Right atrium auricular region (tissue), 2 donors: ENCODE measurements at places on chromosomes 12 and 14. TPM values are rescaled to one million over a fixed set of nuclear protein-coding genes. Genes with fewer than 3 reads are reported as not detected.

Gene FITM1
- 74.3 TPM for total RNA-seq

Gene ASPG
- total RNA-seq = 78.5 TPM

Gene C12orf54
- not detected for total RNA-seq

Gene ACOT4
- 0.52 TPM for total RNA-seq

Gene CPNE6
- total RNA-seq = 0.24 TPM

Gene CCDC196
- total RNA-seq = not detected

Gene AP5M1
- 23.3 TPM for total RNA-seq

Gene MYRFL
- total RNA-seq = not detected

Gene BBOF1
- total RNA-seq = 3.3 TPM

Gene SLC4A8
- 0.28 TPM for total RNA-seq

Gene KLRG1
- total RNA-seq = 1.7 TPM

Gene ATXN7L3B
- 22.0 TPM for total RNA-seq

Gene PLD4
- 0.08 TPM for total RNA-seq

Gene ZNF84
- 10.1 TPM for total RNA-seq

DNA sequence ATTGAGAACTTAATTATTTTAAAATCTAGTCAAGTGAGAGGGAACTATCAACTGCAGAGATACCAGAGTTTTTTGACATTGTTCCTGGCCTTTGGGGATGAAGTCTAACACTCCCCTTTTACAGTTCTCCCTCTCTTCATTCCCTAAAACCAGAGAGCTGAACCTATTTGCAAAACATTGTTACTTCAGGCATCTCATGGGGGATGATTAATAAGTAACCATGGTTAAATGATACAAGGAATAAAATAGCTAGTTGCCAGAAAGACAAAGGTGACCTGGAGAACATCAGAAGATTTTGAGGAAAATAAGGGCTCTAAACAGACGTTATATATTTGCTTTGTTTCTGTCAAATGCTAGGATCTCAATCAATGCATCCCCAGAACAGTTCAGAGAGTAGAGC is 42.3 kb downstream of the PDE6H start:
- no peak for DNase-seq

DNA sequence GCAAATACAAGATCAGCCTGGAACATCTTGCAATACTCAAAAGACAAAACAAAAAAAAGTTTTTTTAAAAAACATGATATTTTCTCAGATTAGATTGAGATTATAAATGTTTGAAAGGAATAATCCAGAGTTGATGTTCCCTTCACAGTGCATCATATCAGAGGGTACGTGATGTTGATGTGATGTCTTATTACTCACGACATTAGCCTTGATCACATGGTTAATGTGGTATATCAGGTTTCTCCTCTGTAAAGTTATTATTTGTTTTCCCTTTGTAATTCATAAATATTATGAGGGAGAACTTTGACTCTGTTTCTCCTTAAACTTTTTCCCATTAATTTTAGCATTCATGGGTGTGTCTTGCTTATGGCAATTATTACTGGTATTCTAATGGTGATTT is 26.6 kb downstream of the LIMA1 start:
- no peak for DNase-seq

- no peak for DNase-seq
Observed at GRCh38 chr12:127070515-127071157, 1196.3 kb upstream of the TMEM132C start.

GRCh38 chr14:76045773-76046172 is 60.2 kb downstream of the IFT43 start:
- no peak for DNase-seq

DNA sequence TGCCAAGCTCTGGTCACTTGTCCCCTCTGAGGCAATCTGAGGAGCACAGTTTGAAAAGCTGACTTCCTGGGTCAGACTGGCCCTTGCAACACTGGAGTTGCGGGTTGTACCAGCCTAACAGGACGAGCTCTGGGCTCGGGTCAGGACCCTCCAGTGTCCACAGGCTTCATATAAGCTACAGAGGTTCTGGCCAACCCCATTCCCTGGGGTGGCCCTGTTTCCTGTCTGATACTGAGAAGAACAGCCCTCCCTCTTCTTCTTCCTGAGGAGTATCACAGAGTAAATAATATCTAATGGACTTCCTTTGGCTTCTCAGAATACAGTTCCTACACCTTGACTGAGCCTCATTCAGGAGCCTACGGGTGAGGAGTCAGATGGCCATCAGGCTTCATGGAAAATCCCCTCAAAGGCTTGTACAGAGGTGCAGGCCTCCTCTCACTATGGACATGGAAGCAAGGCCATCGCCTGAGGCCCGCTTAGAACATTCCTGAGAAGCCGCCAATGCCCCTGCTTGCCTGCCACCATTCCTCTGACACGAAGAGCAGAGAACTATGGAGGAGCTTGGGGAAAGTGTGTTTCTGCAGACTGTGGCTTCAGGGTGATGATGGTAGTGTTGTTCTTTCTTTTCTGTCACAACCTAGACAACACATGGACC is 28.5 kb upstream of the ANO2 start:
- no peak for DNase-seq

GRCh38 chr12:116065606-116066005 is 211.9 kb downstream of the MED13L start:
- no peak for DNase-seq

DNA sequence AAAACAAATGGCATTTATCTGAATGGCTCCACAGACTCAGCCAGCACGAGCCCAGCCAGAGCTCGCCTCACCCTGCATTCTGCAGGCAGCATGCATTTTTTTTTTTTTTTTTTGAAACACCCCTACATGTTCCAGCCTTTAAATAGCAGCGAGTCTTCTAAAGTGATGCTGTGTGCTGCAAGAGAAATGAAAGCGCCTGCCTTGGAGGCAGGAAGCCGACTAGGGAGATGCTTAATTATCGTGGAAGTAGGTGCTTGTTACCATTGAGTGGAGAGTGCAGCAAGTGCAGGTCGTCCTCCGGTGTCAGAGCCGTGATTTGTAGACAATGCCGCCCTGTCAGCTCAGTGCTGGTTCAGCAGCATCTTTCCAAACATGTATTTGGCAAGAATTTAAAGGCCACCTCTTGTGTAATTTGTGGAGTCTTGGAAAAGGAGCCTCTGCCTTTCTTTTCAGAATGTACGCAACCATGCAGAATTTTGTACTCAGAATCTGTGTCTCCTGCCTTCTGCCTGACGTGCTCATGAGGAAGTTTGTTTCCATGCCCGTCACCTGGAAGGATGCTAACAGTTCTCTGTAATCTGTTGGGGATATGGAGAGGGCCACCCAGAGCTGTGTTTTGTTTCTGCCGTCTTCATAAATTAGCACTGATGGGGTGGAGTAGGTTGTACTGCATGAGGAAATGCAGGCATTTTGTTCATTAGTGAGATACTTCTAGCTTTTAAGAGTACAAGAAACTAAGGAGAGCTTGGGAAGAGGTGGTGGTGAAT is 345.9 kb upstream of the RGS6 start:
- DNase-seq = peak; percentile 63

DNA sequence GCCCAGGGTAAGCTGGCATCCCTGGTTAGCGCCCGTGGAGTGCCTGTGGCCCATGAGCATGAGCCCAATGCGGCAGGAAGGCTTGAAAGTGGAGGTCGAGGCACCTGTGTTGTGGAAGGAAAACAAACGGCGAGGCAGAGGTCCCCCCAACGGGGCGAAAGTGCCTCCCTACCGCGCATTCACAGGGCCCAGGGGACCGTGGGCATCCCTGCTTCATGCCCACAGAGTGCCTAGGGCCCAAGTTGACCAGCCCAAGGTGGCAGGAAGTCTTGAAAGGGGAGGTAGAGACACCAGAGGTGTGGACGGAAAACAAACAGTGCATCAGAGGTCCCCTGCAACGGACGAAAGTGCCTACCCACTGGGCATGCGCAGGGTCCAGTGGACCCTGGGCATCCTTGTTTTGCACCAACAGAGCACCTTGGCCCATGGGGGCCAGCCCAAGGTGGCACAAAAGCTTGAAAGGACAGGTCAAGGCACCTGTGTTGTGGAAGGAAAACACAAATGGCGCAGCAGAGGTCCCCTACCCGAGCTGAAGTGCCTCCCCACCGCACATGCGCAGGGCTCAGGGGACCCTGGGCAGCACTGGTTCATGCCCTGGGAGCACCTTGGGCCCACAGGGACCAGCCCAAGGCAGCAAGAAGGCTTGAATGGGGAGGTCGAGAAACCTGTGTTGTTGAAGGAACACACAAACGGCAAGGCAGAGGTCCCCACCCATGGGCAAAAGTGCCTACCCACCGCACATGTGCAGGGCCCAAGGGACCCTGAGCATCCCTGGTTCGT is 377.5 kb downstream of the ALG10 start:
- peak; percentile 34 for DNase-seq

GRCh38 chr12:7038591-7038990 is 20.3 kb upstream of the LPCAT3 start:
- DNase-seq = no peak

GRCh38 chr12:1533602-1534304 is 60.6 kb downstream of the FBXL14 start:
- DNase-seq = no peak

GRCh38 chr12:114694436-114695304 is 10.7 kb upstream of the TBX3 start:
- no peak for DNase-seq

DNA sequence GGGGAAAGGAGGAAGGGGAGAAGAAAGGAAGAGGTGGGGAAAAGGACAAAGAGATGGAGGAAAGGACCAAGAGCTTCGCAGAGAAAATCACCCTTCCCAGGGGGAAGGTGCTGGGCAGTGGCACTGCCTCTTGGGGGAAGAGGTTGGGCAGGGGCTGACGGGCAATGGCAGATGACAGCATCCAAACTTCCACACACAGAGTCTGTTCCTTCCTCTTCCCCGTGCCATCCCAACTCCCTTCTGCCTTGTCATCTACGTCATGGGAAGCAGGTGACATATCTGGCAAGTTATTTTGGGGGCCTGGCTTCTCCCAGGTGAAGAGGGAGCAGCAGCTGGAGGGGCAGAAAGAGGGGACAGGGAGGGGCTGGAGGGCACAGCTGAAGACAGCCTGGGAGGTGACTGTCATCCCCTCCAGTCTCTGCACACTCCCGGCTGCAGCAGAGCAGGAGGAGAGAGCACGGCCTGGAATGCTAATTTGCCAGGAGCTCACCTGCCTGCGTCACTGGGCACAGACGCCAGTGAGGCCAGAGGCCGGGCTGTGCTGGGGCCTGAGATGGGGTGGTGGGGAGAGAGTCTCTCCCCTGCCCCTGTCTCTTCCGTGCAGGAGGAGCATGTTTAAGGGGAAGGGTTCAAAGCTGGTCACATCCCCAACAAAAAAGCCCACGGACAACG is 43.9 kb upstream of the IQSEC3 start:
- no peak for DNase-seq

GRCh38 chr14:97280526-97280925 is 483.3 kb downstream of the VRK1 start:
- no peak for DNase-seq

- DNase-seq = no peak
Observed at GRCh38 chr14:104107611-104108569, 22.4 kb downstream of the ASPG start.

DNA sequence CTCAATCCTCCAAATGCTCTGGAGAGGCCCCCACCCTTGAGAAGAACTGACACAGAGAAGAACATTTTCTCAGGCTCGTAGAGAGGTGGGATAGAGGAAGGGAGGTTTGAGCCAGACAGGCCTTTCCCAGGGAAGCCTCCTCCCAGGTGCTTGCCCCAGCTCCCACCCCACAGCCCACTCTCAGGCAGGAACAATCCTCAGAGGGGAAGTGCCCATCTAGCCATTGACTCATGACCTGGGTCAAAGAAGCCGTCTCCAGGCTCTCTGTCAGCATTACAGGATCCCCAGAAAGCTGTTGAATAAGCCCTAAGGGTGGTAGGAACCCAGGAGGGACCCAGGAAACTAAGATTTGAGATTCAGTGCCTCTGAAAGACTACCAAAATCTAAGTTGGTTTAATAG is 3.8 kb downstream of the AQP6 start:
- no peak for DNase-seq

DNA sequence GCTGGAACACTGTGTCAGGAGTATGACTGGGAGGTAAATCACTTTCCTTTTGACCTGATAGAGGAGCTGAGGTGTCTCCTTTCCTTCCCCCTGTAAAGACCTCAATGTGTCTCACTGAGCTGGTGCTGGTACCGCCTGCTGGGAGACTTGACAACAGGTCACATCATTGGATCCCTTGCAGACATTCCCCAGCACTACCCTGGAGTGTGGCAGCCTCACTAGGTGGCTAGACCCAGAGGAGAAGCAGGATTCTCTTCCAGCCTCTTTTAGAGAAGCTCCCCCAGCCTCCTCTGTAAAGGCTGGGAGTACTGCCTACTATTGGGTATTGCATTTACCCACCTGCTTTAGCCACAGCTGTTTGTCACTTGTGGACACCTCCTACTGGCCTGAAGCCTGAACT is 223.9 kb downstream of the ADGRD1 start:
- DNase-seq = no peak

- no peak for DNase-seq
Observed at GRCh38 chr12:92462527-92462926, 240.3 kb upstream of the PLEKHG7 start.

DNA sequence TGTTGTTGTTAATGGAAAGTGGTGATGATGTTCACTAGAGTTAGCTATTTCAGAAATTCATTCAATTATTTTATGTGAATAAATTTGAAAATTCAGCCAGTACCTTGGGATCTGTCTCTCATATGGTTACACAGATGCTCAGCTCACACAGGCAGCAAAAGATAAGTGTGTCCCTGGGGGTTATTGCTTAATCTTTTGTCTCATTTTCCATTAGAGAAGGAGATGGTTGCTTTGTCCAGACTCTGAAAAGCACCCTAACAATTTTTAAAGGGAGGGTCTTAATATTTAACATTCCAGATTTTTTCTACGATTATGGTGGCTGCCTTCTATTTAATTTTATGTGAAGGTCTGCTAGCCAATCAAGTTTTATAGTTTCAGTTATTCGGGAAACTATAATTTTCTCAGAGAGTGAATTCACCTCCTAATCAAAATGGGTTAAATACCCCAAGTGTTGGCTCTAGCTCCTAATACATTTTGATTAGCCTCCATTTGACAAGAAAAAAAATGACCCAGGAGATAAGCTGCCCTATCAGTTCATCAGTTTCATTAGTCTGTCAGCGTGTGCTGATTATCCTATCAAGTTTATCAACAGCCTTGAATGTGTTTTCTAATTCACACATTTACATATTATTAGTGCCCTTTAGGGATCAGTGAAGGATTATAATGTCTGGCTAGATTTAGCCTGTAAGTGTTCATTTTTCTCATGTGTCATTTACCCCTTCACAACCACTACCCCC is 282.1 kb downstream of the TMTC2 start:
- DNase-seq = no peak
